Esophagus muscularis mucosa (tissue), 4 donors: ENCODE measurements at places on chromosomes 7 and 10. TPM values are rescaled to one million over a fixed set of nuclear protein-coding genes. Genes with fewer than 3 reads are reported as not detected.

EEPD1 gene
- 27.9 TPM for total RNA-seq

SLC18A3 gene
- total RNA-seq, result 1.0 TPM

DNA sequence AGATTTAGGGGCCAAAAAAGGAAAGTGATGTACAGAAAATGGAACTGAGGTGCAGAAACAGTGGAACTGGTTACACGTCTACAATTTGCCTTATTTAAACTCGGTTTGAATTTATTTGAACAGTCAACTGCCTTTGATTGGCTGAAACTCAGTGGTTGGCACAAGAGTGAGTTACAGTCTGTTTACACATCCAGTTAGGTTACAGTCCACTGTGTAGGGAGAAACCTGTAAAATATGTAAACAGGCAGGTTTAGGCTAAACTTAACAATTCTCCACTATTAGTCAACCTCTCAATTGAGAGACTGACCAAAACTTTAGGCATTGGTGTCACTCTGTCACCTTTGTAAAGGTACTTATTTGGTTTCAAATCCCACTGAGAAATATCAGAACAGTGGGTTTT lies 40.3 kb upstream of the RELN start:
- DNase-seq, result no peak

DNA sequence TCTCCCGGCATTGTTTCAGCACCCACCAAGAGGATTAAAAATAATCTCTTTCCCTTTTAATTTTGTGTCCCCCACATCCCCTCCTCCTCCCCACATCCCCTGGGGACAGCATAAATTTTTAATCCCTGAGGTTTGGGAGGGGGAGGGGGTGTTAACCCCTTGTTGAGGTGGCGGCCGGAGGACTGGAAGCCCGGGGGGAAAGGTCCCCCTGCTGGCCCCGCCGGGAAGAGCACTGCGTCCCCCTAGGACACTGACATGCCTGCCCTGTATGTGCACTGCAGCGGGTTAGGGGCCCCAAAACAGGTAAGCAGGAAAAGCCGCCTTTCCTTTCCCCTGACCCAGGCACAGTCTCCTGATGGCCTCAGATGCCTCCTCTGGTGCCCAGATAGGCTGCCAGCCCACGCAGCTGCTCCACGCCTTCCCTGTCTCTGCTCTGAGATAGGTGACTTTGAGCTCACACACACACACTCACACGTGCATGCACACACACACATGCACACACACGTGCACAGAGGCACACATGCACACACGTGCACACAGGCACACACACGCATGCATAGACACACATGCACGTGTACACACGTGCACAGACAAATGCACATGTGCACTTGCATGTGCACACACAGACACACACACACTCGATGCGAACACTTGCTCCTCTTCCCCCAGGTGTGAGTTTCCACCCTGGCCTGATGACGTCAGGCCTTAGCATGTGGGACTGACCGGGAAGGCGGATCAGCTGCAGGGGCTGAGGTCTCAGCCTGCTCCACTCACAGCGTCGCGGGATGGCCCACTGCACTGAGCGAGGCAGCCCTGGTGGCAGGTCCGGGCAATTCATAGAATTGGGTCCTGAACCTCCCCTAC lies 12.3 kb downstream of the CNPY1 start:
- DNase-seq, result no peak

DNA sequence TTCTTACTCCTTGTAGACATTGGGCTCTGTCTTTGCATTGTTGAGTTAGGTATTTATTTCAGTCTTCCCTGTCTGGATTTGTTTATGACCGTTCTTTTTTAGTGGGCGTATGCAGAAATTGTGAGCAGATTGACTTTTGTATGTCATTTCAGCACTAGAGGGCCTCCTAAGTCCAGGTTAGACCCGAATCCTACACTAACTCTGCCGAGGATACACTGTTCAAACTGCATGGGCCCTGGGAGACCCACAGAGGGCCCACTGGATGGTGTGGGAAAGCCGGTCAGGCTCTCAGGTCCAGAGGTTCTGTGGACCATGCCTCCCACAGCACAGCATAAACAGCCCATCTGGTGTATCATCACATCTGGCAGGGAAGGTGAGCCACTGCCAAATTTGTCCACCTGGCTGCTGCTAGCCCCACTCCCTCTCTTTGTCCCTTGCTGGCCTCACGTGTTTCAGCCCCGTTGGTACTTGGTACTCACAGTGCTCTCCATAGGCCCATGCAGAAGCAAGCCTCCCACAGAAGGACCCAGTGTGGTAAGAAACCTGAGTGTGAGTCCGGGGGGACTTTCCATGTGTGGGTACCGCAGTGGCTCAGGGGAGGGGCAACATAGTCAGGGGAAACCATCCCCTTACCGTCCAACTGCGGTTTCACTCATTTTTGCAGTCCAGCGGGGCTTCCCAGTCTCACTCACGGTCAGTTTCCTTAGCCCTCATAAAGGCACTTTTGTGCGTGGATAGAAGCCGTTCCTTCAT lies 112.8 kb downstream of the APBB1IP start:
- DNase-seq, result no peak

DNA sequence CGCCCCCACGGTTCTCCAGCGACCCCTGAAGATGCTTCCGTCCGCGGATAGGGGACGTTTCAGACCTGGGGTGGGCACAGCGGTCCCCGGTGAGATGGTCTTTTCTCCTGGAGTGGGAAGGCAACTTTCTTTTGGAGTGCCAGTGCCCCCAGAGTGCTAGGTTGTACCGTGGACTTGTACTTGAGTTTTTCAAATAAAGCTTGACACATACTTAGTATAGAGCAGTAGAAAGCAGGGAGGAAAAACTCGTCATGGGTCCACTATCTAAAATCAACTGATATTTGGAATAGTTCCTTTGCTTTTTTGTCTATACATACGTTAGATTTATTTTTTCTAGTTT lies 28.4 kb downstream of the RBM20 start:
- DNase-seq, result no peak

GRCh38 chr10:94427166-94427565 lies 24.8 kb downstream of the TBC1D12 start:
- DNase-seq, result no peak

DNA sequence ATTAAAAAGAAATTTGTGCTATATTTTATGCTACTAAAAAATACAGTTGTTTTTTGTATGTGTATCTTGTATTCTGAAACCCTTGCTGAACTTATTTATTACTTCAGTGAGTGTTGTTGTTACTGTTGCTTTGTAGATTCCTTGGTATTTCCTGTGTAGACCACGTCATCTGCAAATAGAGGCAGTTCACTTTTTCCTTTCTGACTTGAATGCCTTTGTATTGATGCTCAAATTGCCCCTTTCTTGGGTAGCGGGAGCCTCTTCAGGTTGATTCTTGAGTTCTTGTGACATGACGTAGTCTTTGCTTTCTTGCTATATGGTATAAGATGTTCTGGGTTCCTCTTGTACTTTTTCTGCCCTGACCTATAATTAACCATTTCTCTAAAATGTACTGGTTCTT lies 504.1 kb downstream of the SDK1 start:
- no peak for DNase-seq

DNA sequence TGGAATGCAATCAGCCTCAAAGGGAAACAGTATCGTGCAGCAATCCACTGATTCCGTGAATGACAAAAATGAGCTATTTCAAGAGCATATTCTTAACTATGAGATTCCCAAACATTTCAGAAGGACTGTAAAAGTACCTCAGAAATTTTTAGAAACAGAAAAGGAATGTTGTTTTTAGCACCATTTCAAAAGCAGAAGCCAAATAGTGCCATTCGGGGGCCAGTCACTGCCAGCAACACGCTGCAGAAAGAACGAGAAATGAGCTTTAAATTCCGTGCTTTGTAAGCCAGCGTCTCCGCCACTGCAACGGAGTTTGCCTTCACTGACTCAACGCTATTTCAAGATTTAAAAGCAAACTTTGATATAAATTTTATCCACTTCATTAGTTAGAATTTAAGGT lies 6.3 kb downstream of the NUDT5 start:
- DNase-seq, result no peak

DNA sequence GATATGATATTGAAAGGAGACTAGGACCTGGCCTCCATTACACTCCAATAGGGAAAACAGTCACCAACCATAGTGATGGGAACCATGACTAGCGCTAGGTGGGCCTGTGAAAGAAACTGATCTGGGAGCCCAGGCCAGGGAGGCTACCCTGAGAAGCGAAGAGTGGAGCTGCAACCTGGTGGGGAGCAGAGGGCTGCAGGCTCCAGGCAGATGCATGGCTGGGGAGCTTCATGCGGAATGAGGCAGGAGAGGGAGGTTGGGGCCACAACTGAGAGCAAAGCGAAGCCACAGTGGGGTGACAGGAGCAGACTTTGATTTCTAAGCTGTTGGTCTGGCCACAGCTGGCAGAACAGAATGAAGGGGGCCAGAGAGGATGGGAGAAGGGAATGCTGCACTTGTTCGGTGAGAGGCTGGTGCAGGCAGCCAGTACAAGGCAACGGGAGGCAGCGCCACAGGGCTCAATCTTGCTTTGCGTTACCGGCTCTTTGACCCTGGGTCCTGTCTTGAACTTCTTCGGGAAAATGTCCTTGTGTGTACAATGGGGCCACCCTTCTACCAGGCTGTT lies 88.4 kb downstream of the TACC2 start:
- no peak for DNase-seq
